Activated T-cell treated with anti-CD3 and anti-CD28 coated beads for 4 hours (primary cell): ENCODE measurements at places on chromosomes 5 and 9.

DNA sequence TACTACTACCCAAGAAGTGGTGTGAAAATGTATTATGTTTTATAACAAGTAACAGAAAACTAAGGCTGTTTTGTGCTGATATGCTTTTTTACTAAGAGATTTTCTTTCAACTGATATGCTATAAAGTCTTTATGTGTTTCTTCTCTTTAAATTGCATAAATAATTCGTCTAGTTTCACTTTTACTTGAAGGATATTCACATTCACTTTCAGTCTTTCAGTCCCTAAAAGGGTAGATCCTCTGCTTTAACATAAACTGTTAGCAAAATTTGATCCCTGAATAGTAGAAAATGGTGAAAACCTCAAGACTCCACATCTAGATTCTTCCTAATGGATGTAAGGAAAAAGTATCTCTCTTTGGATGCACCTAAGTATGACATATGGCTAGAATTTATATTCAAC, 69.0 kb upstream of the FST start:
- DNase-seq = no peak

DNA sequence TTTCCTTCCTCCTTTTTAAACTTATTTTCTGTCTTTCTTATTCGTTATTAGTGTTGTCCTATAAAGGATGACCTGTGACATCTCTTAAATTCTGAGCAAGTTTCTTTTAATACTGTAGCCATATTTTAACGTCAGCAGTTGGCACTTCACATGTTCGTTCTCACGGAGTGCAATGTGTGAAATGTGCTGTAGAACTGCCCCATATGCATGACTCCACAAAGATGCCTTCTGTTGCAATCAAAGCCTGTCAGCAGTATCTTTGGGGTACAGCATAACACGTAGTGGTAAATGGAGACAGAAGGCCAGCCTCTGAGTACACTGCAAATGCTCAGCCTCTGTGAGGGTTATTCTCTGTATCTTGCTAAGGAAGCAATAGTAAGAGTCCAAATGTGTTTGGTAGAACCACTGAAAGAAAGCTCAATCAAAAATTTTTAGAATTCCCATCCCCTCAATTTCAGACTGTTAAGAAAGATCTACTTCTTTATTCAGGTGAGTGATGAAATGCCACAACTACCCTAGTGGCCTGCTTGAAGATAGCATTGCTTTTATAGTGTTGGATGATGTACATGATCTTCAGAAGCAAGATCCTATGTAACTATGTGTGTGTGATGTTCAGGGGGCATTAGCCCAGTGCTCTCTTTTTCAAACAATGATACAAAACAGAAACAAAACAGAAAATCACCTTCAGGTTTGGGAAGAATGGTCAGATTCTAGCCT, 277.7 kb downstream of the TMEM167A start:
- no peak for DNase-seq

DNA sequence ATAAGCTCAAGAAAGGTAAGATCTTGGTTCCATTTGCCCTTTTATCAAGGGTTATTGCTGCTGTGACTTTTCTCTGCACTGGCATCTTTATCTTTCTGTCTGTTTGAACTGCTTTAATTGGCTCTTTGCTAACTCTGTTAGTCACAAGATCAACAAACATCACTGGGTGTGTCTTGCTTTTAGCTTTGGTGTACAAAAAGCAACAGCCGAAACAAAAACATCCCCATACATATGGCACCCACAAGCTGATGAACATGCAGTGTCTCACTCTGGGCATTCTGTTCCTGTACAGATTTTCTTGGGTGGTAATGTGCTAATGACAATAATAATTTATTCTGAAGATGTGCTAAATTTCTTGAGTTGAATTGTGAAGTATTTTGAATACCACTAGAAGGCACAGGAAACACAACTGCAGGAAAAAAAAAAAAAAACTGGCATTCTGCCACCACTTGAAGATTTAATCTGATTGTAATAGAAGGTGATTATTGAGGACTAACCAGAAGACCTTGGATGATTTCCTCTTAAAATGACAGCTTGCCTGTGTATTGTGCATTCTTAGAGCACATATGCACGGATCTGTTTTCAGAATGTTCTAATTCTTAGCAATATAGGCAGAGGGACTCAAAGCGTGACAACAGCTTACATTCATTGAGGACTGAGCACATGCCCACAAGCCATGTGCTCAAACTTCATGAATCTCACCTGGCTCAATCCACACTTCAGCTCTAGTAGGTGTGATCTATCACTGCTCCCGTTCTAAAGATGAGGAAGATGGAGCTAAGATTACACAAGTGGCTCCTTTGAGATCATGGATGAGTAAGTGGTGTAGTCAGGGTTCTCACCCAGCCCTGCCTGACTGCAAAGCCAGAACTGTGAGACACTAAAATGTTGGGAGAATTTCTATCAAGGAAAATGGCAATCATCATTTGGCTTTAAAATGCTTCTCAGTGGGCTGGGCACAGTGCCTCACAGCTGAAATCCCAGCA, 96.4 kb downstream of the EBF1 start:
- DNase-seq = no peak

DNA sequence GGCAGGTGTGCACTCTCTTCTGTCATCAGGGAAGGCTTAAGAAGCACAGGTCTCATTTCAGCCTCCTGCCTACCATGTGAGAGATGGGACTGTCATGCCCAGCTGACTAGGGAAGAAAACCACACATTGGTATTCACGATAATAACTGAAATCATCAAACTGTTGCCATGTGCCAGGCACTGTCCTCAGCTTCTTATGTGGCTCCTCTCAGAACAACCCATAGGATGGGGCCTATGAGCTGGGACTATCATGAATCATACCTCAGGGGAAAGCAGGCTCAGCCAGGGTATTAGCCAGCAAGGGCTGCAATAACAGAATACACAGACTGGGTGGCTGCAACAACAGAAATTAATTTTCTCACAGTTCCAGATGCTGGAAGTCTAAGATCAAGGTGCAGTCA, 3.3 kb downstream of the AFAP1L1 start:
- no peak for DNase-seq

GRCh38 chr9:135907006-135907430, 328 bp downstream of the CAMSAP1 start:
- no peak for DNase-seq

GRCh38 chr5:57527870-57528269, 45.3 kb upstream of the ACTBL2 start:
- no peak for DNase-seq
